ENCODE measurements at places on chromosomes 1 and 21. TPM values are rescaled to one million over a fixed set of nuclear protein-coding genes. Genes with fewer than 3 reads are reported as not detected.

DNA sequence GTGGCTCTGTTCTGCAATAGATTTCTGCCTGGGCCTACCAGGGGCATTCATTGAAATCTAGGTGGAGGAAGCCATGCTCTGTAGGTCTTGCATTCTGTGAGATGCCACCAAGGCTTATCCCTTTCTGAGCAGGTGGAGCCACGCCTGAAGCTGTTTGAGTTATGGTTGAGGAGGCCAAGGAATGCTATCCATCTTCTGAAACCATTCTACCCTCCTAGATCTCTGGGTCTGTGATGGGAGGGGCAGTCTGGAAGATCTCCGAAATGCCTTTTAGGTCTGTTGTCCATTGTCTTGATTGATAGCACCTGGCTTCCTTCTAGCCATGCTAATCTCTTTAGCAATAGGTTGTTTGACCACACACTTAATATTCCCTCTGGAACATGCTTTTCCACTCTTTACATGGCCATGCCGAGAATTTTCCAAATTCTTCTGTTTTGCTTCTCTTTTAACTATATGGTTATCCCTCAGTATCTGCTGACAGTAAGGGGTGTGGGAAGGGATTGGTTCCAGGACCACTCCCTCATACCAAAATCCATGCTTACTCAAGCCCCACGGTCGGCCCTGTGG is 45.2 kb downstream of the AK4 start:
- DNase-seq, result no peak

DNA sequence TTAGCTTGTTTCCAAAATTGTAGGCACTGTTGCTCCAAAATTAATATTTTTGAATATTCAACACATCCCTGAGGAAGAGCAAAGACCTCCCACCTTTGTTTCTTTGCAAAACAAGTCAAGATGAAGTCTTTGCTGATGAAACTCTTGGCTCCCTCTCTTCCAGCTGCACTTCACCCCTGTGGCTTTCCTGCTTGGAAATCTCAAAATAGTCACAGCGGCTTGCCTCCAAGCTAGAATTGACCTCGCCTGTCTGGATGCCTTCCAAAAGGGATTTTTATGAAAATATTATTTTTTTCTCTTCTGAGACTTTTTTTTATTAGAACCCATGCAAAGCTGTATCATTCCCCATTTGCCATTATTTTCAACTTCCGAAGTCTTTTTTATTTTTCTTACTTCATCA is 71.1 kb upstream of the MROH9 start:
- DNase-seq, result no peak

DNA sequence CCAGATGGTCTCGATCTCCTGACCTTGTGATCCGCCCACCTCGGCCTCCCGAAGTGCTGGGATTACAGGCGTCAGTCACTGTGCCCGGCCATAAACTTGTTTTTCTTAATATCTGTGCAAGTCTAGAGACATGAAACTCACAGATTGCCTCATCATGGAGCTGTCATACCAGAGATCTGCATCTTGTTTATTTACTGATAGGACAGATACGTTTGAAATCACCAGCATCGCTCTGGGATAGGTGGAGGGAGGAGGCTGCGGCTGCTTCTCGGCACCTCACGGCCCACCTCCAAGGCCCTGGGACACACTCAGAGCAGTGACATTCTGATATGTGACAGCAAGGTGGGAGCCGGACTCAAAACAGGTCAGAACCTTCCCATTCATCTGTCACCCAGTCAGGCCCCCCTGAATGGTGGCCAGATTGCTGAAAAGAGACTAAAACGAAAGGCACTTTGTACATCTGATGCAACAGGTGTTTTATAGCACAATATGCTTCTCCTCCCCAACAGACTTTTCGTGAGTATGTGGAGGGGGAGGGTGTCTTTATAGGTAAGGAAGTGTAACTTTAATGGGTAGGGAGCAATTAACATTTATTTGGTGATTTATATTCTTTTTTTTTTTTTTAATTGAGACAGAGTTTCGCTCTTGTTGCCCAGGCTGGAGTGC is 18.1 kb upstream of the LSM10 start:
- DNase-seq, result no peak

The RAB3B gene
- polyA plus RNA-seq, result 4.8 TPM
